NCI-H2081 (cell line): ENCODE measurements at places on chromosomes 6 and 20.
A peak's percentile ranks its signal among the peaks of the same experiment; 100 is the strongest.

- DNase-seq: no peak
Measured at GRCh38 chr6:17204533-17204932, 76.6 kb upstream of the RBM24 start.

GRCh38 chr6:117600008-117600743 is 2.1 kb downstream of the GOPC start:
- peak; percentile 15 for DNase-seq

GRCh38 chr20:39954621-39955020 is 734.4 kb downstream of the MAFB start:
- no peak for DNase-seq

GRCh38 chr6:13289789-13290318 is 38.5 kb downstream of the TBC1D7 start:
- DNase-seq: no peak

DNA sequence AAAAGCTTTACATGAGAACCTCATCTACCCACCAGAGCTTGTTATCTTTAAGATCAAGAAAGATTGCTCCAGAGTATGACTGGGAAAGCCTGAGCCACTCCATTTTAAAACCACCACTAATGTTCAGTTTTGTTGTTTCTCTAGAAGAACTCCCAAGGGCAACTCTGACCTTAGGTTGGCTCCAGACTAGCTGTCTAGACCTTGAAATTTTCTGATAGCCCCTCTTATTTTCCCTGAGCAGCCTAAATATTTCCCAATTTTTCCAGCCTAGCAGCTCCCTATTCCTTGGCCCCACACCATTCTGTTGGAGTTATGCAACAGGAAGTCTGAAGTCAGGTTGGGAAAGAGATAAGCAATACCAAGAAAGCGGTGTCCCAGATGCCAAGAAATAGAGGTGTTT is 84.6 kb upstream of the TCF21 start:
- DNase-seq: no peak

- no peak for DNase-seq
Measured at GRCh38 chr20:56843386-56843785, 214.3 kb downstream of the TFAP2C start.

DNA sequence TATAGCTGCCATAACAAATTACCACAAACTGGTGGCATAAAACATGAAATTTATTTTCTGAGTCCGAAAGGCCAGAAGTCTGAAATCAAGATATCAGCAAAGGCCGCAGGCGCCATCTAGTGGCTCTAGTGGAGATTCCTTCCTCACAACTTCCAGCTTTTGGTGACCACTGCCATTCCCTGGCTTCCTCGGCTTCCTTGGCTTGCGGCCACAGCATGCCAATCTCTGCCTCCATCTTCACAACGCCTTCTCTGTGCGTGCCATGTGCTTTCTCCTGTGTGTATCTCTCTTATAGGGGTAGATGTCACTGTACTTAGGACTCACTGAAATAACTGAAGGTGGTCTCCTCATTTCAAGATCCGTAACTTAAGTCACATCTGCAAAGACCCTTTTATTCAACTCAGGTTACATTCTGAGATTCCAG is 5.4 kb upstream of the PLAGL1 start:
- peak; percentile 70 for DNase-seq

DNA sequence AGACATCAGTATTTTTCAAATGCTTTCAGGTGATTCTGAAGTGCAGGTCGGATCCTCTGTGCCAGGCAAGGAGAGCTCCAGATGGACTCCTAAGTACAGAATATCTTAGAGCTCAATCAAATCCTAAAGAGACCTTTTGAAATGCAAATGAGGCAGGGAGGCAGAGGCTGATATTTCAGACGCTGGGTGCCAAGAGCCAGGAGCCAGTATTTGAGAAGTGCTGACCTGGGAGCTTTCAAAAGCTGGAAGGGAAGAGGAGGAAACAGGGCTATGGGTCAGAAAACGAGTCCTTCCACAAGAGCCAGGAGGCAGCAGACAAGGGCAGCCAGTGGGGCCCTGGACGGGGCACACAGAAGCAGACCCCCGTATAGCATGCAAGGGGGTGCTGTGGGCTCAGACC is 46.1 kb upstream of the DSN1 start:
- no peak for DNase-seq
